ENCODE measurements at places on chromosomes 6 and 20.

DNA sequence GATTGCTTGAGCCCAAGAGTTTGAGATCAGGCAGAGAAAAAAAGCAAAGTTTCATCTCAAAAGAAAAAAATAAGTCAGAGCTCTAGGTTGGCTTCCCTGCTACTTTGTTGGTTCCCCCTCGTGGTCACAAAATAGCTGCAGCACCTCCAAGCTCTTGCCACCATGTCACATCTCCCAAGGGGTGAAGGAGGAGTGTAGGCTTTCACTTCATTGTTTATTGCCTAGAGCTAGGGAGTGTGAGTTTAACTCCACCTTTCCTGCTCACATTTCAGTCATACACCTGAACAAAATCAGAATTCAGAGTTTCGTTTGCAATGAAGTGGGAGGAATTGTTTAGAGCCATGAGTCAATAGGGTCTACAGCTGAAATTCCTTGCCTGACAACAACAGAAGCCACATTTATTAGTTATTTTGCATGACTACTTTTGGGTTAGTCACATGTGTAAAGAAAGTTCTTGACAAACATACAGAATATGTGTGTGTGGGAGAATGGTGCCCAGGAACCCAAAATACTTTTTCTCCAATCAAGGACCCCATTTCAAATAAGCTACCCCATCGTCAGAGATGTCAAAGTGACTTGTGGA, 56.2 kb upstream of the UFL1 start:
- DNase-seq: no peak

DNA sequence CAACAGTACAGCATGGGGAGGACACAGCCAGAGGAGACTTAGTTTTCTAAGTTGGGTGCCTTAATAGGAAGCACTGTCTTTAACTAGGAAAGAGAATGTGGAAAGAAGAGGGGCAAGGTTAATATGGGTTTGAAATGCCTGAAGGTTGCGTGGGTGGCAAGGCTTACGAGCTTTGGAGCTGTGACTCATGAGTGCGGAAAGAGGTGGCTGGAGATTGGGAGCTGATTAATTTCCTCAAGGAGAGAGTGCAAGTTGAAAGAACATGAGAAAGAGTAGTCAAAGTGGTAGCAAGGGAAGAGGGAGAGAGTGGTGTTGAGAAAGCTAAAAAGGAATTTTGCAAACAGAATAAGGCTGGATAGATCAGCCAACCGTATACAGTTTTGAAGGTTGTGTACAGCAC, 315.1 kb upstream of the PRND start:
- DNase-seq: no peak

DNA sequence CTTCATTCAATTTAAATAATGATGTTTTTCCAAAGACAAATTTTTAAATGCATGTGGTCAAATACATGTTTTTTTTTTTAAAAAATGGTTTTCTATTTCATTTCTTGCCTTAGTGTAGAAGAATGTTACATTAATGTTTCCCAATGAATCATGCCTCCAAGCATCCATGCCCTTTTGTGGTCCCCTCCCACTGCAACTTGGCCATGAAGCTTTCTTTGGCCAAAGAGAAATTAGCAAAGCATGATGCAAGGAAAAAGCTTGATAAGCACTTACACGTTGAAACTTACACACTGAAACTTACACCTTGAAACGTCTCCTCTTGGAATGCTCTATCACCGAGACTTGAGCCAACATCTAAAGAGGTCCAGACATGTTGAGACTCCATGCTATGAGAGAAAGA, 93.0 kb upstream of the ELOVL5 start:
- DNase-seq: no peak

- DNase-seq: no peak
These were observed 76.4 kb upstream of the HS3ST5 start for GRCh38 chr6:114419175-114419574.

GRCh38 chr20:35319871-35320197, 27.6 kb upstream of the FAM83C start:
- DNase-seq: no peak

GRCh38 chr20:57491373-57491772, 33.6 kb downstream of the CTCFL start:
- DNase-seq: no peak

- no peak for DNase-seq
These were observed 86.7 kb downstream of the AHI1 start for GRCh38 chr6:135410856-135411255.

DNA sequence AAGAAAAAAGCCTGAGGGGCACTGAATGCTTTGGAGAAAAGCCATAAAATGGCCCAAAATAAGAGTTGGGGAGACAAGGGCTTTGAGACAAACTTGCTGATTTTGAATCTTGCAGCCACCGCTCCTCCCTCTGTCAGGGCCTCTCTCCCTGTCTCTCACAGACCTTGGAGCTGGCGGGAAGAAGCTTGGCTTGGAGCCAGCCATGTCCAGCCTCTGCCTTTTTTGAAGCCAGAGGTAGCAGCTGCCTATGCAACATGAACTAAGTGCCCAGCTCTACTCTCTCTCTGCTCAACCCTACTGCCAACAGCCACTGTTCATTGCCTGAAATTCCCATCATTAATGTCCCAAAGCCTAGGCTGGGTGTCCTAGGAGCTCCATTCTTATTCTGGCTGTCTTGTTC, 63.7 kb upstream of the CTNNBL1 start:
- DNase-seq: no peak

- DNase-seq: no peak
These were observed 41.8 kb downstream of the OR2B2 start for GRCh38 chr6:27870291-27870870.

GRCh38 chr6:134117409-134117808, 65.0 kb upstream of the SLC2A12 start:
- no peak for DNase-seq

GRCh38 chr6:38310061-38310460, 329.7 kb downstream of the BTBD9 start:
- no peak for DNase-seq

DNA sequence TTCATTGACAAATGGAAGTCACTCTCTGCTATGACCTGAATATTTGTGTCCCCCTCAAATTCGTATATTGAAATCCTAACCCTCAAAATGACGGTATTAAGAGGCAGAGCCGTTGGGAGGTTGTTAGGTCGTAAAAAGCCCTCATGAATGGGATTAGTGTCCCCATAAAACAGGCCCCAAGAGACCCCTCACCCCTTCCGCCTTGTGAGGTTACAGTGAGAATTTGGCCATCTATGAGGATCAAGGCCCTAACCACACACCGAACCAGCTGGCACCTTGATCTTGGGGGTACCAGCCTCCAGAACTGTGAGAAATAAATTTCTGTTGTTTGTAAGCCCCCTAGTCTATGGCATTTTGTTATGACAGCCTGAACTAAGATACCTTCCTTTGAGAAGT, 52.5 kb upstream of the SLC22A16 start:
- no peak for DNase-seq

- DNase-seq: no peak
These were observed 571.6 kb upstream of the NOX3 start for GRCh38 chr6:156027248-156027626.

DNA sequence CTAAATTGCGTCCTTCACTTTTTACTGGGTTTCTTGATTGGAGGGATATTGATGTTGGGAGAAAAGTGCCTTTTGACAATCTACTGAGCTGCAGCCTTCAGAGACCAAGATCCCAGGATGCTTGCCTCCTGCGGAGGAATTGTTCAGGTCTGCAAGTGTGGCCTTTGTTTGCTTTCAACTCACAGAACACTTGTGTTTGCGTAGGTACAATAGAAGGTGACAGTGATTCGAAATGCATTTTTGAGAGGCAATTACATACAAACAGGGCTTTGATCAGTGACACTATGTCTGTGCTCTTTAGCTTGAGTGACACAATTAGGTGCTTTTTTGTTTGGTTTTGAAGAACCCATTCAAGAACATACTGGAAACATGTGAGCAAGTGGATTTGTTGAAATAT, 600.6 kb downstream of the QKI start:
- no peak for DNase-seq

DNA sequence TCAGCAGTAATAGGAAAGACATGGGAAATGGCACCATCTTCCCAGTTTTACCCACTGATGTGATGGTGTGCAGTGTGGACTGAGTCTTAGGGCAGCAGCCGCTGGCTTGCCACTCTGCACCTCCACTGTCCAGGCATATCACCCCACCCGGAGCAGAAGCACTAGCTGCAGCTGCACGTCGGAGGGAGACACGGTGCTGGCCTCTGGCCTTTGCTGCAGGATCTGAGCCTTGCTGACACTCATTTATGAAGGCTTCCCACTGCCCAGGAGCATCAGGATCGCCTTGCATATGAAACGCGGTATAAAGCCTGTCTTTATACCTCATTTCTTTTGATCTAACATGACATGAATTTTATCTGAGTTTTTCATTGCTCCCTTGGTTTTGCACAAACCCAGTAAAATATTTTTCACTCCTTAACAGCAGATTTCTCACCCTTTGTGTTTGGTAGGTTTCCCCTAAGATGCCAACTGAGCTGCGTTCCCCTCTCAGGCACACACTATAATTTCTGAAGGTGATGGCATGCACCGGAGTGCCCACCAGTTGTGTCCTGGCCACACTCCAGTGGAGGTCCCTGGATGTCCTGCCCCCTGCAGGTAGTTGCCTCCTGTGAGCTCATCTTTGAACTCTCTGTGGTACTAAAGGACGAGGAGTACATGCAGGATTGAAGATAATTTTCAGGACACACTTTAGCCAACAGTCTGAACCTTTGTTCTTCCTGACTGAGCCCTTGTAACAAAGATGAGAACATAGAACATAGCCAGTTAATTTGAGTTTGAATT, 9.0 kb upstream of the EXOC2 start:
- no peak for DNase-seq

GRCh38 chr6:158387578-158387977, 75.3 kb downstream of the TULP4 start:
- no peak for DNase-seq

DNA sequence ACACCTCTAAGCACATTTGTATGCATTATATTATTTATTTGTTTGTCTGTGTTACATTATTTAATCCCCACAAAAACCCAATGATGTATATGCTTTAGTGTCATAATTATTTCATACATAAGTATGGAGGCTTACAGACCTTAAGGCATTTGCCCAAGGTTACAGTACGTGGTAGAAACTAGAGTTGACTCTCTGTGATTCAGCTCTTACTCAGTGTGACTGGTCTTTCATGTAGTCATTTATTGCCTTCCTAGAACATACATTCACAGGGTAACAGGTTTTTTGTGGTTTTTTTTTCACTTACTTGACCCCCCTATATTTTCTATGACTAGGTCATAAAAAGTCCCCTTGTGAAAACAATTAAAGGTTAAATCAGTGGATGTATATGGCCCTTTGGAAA, 566.8 kb downstream of the TFAP2A start:
- no peak for DNase-seq

- no peak for DNase-seq
These were observed 4.7 kb downstream of the GTSF1L start for GRCh38 chr20:43722153-43722505.

DNA sequence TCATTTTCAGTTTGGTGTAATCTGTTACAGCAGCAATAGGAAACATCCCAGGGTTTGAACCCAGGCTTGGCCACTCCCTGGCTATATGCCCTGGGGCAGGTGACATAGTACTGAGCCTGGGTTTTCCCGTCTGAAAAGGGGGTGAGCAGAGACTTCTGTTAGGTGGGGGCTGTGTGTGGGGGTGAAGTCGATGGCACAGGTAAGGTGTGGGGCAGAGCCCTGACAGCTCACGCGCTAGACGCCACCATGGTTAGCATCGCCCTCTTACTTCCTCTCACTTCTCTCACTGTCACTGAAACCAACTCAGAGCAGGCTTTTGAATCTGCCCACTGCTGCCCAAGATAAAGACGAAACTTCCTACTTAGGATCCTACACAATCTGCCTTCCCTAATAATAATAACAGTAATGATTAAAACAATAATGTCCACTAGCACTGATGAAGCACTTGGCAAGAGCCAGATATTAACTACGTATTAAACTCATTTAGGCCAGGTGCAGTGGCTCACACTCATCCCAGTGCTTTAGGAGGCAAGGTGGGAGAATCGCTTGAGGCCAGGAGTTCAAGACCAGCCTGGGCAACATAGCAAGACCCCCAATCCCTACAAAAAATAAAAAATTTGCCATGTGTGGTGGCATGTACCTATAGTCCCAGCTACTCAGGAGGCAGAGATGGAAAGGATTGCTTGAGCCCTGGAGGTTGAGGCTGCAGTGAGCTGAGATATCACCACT, 117.9 kb upstream of the PTPN1 start:
- DNase-seq: no peak

- DNase-seq: no peak
These were observed 175.1 kb upstream of the JAG1 start for GRCh38 chr20:10848810-10849370.

DNA sequence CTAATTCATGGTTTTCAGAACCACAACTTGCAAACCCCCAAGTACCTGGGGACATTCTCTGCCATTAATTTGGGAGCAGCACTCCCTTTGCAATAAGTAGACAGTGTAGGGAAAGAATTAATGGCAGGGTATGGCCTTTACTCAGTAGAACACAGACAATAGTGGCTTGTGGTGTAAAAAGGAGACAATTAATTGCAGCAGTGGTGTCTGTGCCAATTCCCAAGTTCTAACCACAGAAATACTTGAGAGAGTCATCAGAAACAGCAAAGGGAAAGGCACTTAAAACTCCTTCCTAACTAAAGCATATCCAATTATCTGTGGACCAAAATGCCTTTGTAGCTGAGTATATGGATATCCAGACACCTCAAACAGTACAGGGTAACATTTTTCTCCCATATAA, 257.6 kb upstream of the POU3F2 start:
- DNase-seq: no peak

DNA sequence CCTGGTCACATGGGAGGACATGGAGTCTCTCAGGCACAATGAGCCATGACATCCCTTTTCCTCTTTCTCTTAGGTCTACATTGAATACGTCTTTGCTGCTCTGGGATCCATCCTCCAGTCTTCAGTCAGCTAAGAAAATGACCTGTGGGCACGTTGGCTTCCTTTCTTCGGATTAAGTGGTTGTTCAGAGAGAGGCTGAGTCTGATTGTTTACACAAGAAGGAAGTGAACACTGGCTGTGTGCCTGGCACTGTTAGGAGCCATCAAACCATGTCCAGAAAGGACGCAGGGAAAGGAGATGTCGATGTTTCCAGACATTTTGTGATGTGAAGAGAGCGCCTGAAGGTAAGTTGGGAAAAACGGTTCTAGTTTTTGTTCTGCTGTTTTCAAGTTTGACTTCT, 309.9 kb upstream of the CDYL start:
- DNase-seq: no peak

- no peak for DNase-seq
These were observed 79.3 kb upstream of the PMEPA1 start for GRCh38 chr20:57788936-57789613.

GRCh38 chr6:5379647-5380242, 118.4 kb downstream of the FARS2 start:
- no peak for DNase-seq

DNA sequence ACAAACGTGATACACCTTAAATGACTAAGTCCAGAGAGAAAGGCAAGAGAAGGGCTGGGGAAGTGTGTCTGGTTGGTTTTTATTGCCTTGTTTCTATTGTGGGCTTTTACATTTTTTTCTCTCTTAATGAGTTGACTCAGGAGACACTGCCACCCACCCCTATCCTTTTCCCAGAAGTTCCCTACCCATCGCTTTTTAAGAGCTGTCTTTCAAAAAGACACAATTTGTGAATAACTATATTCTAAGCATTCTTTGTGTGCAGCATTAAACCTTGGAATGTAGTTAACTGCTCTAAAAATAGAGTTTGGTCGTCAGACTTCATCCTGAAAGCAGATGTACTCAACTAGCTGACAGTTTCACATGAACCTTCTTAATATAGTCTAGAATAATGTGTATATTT, 174.9 kb downstream of the ISM1 start:
- DNase-seq: no peak

- DNase-seq: no peak
These were observed 65.4 kb upstream of the MAFB start for GRCh38 chr20:40754339-40754943.

- peak; percentile 29 for DNase-seq
These were observed 796 bp downstream of the SENP6 start for GRCh38 chr6:75602246-75603105.

All from activated CD4-positive, CD25-positive, alpha-beta regulatory T cell (primary cell).